ENCODE measurements at places on chromosomes 7 and 10. TPM values are rescaled to one million over a fixed set of nuclear protein-coding genes. Genes with fewer than 3 reads are reported as not detected.
A peak's percentile ranks its signal among the peaks of the same experiment; 100 is the strongest.

- no peak overlapping the region for H3K4me3 ChIP-seq
- no peak overlapping the region for H3K27ac ChIP-seq
- no peaks in the 10 kb centered on the region for H3K4me1 ChIP-seq
- H3K27me3 ChIP-seq = no peaks in the 10 kb centered on the region
- H3K36me3 ChIP-seq = no peaks in the 10 kb centered on the region
Measured at GRCh38 chr10:24777196-24777595, 53.5 kb upstream of the ARHGAP21 start.

DNA sequence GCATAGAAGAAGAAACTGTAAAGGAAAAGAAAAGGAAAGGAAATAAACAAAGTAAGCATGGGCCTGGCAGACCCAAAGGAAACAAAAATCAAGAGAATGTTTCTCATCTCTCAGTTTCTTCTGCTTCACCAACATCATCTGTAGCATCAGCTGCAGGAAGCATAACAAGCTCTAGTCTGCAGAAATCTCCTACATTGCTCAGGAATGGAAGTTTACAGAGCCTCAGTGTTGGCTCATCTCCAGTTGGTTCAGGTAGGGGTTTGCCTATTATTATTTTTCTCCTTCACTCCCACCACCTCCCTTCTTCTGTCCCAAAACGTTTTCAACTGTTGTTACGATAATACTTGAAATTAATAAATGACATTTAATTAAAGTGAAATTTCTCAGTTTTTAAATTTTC is 139.6 kb downstream of the MLLT10 start:
- no peak for DNase-seq
- H3K4me3 ChIP-seq = no peak overlapping the region
- H3K27ac ChIP-seq = no peak overlapping the region
- peaks cover 5% of the 10 kb centered on the region for H3K36me3 ChIP-seq
- no peaks in the 10 kb centered on the region for H3K4me1 ChIP-seq

DNA sequence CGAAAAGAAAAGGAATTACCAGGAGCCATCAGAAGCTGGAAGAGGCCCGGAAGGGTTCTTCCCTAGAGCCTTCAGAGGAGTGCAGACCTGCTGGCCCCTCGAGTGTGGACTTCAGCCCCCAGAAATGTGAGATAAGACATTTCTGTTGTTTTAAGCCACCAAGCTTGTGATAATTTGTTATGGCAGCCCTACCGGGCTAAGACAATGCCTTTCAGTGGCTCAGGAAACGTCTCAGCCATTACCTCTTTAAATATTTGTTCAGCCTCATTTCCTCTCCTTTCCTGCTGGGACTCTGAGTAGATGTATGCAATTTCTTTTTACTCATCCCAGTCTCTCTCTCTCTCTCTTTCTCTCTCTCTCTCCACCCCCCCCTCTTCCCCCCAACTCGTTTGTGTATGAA is 174.7 kb upstream of the GRB10 start:
- DNase-seq = peak; percentile 44
- H3K27me3 ChIP-seq = no peaks in the 10 kb centered on the region
- H3K36me3 ChIP-seq = no peaks in the 10 kb centered on the region
- H3K4me1 ChIP-seq = peaks cover 45% of the 10 kb centered on the region
- H3K4me3 ChIP-seq = no peak overlapping the region

- no peaks in the 10 kb centered on the region for H3K36me3 ChIP-seq
- H3K27ac ChIP-seq = no peak overlapping the region
Measured at GRCh38 chr10:112409755-112410154, 35.8 kb downstream of the ACSL5 start.

DNA sequence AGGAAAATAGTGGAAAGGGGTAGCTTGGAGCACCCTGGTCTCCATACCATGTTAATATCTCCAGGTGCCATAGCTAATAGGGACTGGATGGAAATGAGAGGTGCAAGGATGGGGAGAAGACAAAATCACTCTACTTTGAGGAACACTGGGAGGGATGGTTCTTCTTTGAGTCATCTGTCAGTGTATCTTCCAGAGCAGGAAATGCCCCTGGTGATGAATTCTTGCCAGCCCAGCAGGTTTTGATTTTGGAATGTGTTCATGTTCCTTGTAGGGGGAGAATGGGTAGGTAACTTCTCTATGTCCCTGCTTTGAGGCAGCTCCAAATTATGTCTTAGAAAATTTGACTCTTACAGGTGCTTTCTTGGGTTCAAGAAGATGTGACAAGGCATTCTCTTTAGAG is 177.0 kb upstream of the GLI3 start:
- peak; percentile 67 for DNase-seq
- H3K27me3 ChIP-seq = no peaks in the 10 kb centered on the region
- no peaks in the 10 kb centered on the region for H3K36me3 ChIP-seq
- H3K27ac ChIP-seq = no peak overlapping the region

COL13A1 gene
- 299 TPM for total RNA-seq

PNLIPRP3 gene
- not detected for total RNA-seq

AKR1E2 gene
- not detected for total RNA-seq
